ENCODE measurements at places on chromosomes 2 and 18. TPM values are rescaled to one million over a fixed set of nuclear protein-coding genes. Genes with fewer than 3 reads are reported as not detected.

- no peak for DNase-seq
Measured at GRCh38 chr18:3514312-3515216, 64.6 kb downstream of the TGIF1 start.

DNA sequence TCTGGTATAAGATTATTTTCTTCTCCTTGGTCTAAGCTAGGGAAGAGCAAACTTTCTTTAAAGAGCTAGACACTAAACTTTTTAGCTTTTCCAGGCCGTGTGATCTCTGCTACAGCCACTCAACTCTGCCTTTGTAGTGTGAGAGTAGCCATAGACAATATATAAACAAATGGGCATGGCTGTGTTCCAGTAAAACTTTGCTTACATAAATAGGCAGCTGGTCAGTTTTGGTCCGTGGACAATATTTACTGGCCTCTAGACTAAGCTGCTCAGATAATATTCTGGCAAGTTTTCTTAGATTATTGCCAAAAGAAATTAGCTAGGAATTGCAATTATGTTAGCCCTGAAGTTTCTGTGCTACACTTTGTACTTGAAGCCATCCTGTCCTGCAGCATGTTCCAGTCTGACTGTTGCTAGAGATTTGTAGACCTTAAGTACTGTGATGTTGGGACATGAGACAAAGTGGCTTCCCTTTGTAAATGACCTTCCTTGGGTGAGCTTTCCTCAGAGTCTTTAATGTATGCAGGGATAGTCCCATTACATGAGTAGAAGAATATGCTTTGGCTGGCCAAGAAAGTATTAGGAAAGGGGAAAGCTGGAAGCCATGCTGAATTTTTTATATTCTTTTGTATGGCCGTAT is 126.9 kb downstream of the SOX11 start:
- DNase-seq, result no peak

GRCh38 chr2:86772611-86773010 is 18.1 kb downstream of the CD8A start:
- DNase-seq, result no peak

Gene ATP6V1C2
- total RNA-seq, result 17.3 TPM

Measured in esophagus squamous epithelium (tissue), 5 donors.